Left kidney (tissue), 8 donors: ENCODE measurements at places on chromosomes 7 and 10.

DNA sequence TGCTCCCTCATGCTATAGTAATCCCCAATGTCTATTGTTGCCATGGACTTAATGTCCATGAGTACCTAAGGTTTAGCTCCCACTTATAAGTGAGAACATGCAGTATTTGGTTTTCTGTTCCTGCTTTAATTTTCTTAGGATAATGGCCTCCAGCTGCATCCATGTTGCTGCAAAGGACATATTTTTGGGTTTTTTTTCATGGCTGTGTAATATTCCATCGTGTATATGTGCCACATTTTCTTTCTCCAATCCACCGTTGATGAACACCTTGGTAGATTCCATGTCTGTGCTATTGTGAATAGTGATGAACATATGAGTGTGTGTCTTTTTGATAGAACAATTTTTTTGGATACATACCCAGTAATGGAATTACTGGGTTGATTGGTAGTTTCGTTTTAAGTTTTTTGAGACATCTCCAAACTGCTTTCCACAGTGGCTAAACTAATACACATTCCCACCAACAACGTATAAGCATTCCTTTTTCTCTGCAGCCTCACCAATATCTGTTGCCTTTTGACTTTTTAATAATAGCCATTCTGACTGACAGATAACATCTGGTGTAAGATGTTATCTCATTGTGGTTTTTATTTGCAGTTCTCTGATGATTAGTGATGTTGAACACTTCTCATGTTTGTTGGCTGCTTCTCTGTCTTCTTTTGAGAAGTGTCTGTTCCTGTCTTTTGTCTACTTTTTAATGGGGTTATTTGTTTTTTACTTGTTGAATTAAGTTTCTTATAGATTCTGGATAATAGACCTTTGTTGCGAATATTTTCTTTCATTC, 68.8 kb upstream of the IFRD1 start:
- no peak for DNase-seq

DNA sequence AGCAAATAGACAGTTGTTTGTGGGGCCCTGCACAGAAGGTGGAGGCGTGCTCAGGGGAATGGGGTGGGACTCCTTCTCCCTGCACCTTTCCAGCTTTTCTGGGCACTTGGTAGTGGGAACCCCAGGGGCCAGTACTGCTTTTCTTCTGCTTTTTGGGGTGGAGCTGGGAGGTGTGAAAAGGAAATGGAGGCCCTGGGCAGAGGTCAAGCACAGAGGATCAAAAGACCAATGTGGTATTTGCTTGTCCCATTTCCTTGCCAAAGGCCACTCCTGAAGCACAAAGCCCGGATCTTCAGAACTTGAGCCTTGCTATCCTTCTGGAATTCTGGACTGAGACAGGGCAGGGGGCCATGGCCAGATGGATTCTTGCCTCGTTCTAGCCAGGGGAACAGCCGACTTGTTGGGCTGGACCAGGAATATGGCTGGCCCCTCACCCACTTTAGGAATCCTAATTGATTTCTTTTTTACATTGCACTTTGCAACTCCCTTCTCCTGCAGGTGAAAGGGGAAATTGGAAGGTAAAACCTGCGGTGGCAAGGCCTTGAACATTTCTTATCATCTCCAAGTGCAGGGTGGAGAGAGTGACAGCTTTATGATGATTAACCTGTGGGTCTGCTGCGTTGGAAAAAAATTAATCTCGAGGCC, 26.5 kb downstream of the ADRA2A start:
- DNase-seq: no peak

- no peak for DNase-seq
Observed at GRCh38 chr10:132909491-132910071, 32.8 kb downstream of the CFAP46 start.

DNA sequence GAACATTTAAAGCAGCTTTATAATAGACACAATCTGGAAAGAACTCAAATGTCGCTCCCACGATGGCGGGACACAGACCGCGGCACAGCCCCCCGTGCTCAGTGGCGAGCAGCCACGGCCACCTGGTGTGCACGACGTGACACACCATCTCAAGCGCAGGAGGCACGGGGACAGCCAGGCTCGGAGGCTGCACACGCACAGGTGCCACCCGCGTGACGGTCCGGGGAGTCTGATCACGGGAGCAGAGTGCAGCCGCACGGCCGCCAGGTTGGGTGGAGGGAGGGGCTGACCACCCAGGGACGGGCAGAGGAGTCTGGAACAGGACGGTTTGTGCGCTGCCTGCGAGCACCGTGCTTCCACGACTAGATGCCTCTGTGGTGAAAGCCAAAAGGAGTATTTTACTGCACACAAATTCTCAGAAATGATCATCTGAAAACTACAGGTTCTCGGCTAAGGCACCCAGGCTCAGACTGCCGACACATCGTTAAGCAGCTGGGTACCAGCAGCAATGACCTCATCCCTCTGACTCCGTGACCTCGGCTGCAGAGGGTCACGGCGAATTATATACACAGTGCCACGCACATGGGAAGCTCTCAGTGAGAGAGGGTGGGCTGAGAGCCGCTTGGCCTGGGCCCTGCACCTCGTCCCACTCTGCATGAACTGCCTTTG, 7.5 kb upstream of the GPER1 start:
- no peak for DNase-seq

- DNase-seq: no peak
Observed at GRCh38 chr7:40165216-40165615, 30.4 kb downstream of the SUGCT start.

DNA sequence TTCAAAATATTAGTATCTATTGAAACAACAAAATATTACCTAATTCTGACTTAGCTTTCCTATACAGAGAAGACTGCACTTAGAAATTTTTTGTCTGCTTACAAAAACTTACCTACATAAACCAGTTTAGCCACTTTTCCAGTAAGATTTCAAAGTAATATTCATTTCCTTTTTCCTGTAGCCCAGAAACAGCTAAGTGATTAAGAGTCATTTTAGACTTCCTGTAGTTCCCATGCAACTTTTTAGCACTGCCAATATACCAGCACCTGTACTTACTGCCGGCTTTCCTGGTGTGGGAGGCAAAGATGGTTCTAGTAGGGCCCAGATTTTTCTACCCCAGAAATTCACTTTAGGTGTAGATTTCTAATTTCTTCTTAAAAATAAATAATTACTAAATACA, 21.8 kb downstream of the NT5C2 start:
- DNase-seq: no peak

DNA sequence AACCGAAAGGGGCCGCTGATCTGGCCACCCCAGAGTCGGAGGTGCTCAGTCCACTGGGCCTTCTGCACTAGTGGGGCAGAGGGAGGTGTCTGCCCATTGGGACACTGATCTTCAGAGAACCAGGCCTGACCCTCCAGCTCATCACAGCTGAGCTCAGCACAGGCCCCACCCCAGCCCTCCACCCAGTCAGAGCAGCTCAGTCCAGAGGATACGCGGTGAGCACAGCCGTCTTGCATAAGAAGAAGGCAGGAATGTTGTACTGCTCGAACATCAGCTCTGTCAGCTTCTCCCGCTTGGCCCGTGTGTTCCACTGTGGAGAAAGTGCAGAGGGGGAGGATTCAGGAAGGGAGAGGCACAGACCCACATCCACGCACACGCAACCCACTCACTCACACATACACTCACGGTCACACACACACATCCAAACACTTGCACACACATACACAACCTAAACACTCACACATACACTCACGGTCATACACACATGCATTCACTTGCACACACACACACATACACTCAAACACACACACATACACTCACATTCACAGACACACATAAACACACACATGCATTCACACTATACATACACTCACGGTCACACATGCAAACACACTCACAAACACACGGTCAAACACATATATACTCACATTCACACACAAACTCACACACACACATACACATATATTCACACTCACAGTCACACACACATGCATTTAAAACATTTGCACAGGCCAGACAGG, 6.3 kb downstream of the ACTL6B start:
- DNase-seq: no peak

DNA sequence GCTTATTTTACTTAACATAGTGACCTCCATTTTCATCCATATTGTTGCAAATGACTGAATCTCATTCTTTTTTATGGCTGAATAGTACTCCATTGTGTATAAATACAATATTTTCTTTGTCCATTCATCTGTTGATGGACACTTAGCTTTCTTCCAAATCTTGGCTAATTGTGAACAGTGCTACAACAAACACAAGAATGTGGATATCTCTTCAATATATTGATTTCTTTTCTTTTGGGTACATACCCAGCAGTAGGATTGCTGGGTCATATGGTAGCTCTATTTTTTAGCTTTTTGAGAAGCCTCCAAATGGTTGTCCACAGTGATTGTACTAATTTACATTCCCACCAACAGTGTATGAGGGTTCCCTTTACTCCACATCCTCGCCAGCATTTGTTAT, 58.0 kb downstream of the CREB5 start:
- no peak for DNase-seq

GRCh38 chr7:105245398-105246114, 143.2 kb downstream of the SRPK2 start:
- DNase-seq: no peak

- no peak for DNase-seq
Observed at GRCh38 chr7:7203813-7204575, 21.6 kb downstream of the C1GALT1 start.
